ENCODE measurements at places on chromosomes 1 and 21. TPM values are rescaled to one million over a fixed set of nuclear protein-coding genes. Genes with fewer than 3 reads are reported as not detected.
A peak's percentile ranks its signal among the peaks of the same experiment; 100 is the strongest.

Gene PRKAA2
- polyA plus RNA-seq, result 1.2 TPM

Gene ITSN1
- polyA plus RNA-seq, result 44.9 TPM

Gene S100A5
- polyA plus RNA-seq, result 0.54 TPM

Gene FBLIM1
- 120 TPM for polyA plus RNA-seq

Gene DAB1
- 19.5 TPM for polyA plus RNA-seq

Gene ECE1
- 84.4 TPM for polyA plus RNA-seq

Gene CLCA2
- 0.34 TPM for polyA plus RNA-seq

DNA sequence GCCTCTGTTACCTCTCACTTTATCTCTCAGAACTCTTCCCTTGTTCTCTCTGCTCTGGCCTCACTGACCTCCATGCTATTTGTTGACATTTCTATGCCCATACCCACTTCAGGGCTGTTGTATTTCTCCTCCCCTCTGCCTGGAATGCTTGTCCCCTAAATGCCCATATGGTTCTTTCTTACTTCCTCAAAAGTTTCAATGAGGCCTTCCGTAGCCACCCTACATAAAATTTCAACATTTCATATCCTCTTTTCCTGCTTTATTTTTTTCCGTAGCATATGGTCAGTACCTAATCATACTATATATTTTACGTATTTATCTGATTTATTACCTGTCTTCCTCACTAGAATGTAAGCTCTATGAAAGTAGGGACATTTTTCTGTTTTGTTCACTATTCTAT is 47.1 kb upstream of the ZYG11A start:
- H3K27me3 ChIP-seq, result no peaks in the 10 kb centered on the region
- H3K4me3 ChIP-seq, result no peak overlapping the region
- no peaks in the 10 kb centered on the region for H3K4me1 ChIP-seq
- DNase-seq, result no peak
- no peak overlapping the region for H3K27ac ChIP-seq

DNA sequence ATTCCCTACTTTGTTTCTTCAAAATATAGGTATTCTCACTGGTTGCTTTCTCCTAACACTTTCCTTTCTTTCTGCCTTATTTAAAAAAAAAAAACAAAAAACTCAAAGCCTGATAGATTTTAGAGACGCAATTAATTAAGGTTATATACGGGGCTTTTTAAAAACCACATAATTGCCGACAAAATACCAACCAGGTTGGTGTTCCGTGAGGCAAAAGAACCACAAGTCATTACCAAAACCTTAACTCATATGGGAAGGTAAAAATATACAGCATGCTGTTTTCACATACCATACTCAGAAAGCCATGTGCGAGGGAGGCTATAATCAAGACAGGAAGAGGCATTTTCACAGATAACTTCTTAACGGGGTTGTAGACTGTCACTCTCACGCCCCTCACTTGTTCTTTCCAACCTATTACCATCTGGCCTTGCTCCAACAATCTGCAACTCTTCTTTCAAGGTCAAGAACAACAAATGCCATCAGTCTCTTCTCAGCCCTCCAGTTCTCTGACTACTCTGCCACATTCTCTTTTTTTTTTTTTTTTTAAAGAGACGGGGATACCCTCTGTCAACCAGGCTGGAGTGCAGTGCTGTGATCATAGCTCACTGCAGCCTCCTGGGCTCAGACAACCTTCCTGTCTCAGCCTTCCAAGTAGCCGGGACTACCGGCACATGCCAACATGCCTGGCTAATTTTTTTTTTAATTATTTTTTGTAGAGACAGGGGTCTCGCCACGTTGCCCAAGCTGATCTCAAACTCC is 102.6 kb downstream of the APP start:
- no peaks in the 10 kb centered on the region for H3K27me3 ChIP-seq
- no peak for DNase-seq
- H3K4me3 ChIP-seq, result no peak overlapping the region

DNA sequence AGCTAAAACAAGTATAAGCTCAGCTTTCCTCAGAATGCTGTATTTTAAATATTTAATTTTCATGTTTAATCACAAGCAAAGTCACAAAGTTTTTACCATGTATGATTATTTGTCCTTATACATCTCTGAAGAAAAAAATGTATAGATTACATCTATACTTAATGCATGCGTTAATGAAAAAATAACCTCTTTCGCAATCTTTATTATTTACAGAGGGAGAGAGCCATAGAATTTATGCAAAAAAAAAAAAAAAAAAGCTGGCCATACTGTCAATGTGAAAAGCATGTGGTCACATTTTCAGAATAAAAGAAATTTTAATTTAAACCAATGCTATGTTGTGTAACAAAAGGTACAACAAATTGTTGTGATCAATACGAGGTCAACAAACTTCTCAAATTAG is 148.2 kb downstream of the AKT3 start:
- no peaks in the 10 kb centered on the region for H3K36me3 ChIP-seq
- no peak overlapping the region for H3K4me3 ChIP-seq
- no peak for DNase-seq
- no peak overlapping the region for H3K27ac ChIP-seq

DNA sequence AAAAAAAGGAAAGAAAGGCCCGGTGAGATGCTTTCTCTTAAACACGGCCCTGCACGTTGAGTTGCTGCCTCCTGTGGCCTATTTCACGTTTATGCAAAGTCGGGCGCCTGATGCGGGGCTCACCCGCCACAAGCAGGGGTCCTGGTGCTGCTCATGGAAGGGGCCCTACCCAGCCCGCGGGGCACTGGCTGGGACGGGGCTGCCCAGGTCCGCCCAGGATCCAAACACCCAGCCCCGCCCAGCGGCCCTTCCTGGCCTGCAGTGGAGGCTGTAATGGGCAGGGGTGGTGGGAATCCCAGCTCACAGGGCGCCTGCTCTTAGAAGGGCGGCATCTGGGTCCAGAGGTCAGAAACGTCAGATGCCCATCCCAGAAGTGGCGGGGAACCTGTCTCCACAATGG is 1.6 kb downstream of the COL6A2 start:
- H3K4me1 ChIP-seq, result peaks cover 6% of the 10 kb centered on the region
- H3K36me3 ChIP-seq, result peaks cover 5% of the 10 kb centered on the region
- H3K27me3 ChIP-seq, result peaks cover 23% of the 10 kb centered on the region
- H3K27ac ChIP-seq, result peak overlapping the region; percentile 87
- peak overlapping the region; percentile 18 for H3K4me3 ChIP-seq

DNA sequence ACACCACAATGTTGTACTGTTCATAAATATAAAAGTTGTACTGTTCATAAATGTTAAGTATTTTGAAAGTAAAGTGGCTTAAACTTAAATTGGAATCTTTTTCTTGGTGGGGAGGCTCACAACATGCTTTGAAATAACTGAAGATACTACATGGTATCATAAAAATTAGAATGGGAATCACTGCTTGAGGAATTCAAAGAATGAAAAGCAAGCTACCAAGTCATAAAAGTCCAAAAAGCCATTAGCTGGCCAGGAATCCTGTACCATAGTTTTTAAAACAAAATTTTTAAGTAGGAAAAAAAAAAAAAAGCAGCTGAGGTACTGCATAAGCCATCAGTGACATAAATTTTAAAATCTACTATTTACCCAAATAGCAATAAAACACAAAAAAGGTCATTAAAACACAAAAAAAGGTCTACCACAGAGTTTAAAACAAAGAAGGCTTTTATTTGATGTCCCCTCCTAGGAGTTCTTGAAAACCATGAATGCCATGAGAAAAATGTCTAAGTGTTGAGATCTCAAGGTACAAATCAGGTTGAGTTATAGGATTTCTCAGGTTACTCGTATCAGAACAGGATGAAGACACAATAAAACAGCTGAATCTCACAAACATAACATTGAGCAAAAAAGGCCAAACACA is 8.6 kb downstream of the ZZZ3 start:
- H3K27ac ChIP-seq, result no peak overlapping the region
- H3K4me3 ChIP-seq, result no peak overlapping the region
- H3K27me3 ChIP-seq, result no peaks in the 10 kb centered on the region
- no peak for DNase-seq
- H3K36me3 ChIP-seq, result no peaks in the 10 kb centered on the region

DNA sequence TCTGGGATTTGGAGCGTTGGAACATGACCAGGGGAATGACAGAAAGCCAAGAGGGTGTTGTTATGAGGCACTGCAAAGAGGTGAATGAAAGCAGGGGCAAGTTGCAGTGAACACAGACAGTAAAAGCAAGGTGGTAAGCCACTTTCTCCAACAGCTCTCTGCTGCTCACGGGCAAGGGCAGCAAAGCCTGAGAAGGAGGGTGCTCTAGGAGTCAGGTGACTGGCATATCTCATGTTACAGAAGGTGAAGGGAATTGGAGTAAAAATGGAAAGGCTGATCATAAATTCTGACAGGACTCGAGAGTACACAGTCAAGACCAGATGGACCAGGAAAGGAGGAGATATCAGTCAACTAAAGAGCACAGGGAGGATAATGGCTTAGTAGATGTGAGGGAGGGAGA is 14.5 kb downstream of the VAV3 start:
- no peak overlapping the region for H3K4me3 ChIP-seq
- H3K27ac ChIP-seq, result no peak overlapping the region
- no peaks in the 10 kb centered on the region for H3K27me3 ChIP-seq
- H3K36me3 ChIP-seq, result no peaks in the 10 kb centered on the region
- H3K4me1 ChIP-seq, result no peaks in the 10 kb centered on the region

- DNase-seq, result peak; percentile 29
- H3K27me3 ChIP-seq, result no peaks in the 10 kb centered on the region
- no peaks in the 10 kb centered on the region for H3K36me3 ChIP-seq
- H3K4me1 ChIP-seq, result peaks cover 4% of the 10 kb centered on the region
- H3K27ac ChIP-seq, result no peak overlapping the region
- no peak overlapping the region for H3K4me3 ChIP-seq
These were observed 11.1 kb downstream of the ATP6V1G3 start for GRCh38 chr1:198529414-198529813.

- no peak overlapping the region for H3K4me3 ChIP-seq
- H3K36me3 ChIP-seq, result no peaks in the 10 kb centered on the region
- no peak for DNase-seq
- H3K27me3 ChIP-seq, result no peaks in the 10 kb centered on the region
- H3K27ac ChIP-seq, result no peak overlapping the region
- H3K4me1 ChIP-seq, result no peaks in the 10 kb centered on the region
These were observed 150.6 kb downstream of the GABPA start for GRCh38 chr21:25885405-25885804.

GRCh38 chr21:14620152-14620551 is 74.0 kb upstream of the SAMSN1 start:
- no peak overlapping the region for H3K4me3 ChIP-seq
- DNase-seq, result no peak
- no peak overlapping the region for H3K27ac ChIP-seq
- no peaks in the 10 kb centered on the region for H3K36me3 ChIP-seq

GRCh38 chr1:112704391-112704933 is 2.5 kb downstream of the RHOC start:
- H3K36me3 ChIP-seq, result no peaks in the 10 kb centered on the region
- H3K27me3 ChIP-seq, result no peaks in the 10 kb centered on the region
- H3K27ac ChIP-seq, result peak overlapping the region; percentile 97
- H3K4me3 ChIP-seq, result no peak overlapping the region
- peaks cover 54% of the 10 kb centered on the region for H3K4me1 ChIP-seq
- DNase-seq, result no peak

All from hepatocyte (in vitro differentiated cells).